ENCODE measurements at places on chromosomes 4 and X.
A peak's percentile ranks its signal among the peaks of the same experiment; 100 is the strongest.

DNA sequence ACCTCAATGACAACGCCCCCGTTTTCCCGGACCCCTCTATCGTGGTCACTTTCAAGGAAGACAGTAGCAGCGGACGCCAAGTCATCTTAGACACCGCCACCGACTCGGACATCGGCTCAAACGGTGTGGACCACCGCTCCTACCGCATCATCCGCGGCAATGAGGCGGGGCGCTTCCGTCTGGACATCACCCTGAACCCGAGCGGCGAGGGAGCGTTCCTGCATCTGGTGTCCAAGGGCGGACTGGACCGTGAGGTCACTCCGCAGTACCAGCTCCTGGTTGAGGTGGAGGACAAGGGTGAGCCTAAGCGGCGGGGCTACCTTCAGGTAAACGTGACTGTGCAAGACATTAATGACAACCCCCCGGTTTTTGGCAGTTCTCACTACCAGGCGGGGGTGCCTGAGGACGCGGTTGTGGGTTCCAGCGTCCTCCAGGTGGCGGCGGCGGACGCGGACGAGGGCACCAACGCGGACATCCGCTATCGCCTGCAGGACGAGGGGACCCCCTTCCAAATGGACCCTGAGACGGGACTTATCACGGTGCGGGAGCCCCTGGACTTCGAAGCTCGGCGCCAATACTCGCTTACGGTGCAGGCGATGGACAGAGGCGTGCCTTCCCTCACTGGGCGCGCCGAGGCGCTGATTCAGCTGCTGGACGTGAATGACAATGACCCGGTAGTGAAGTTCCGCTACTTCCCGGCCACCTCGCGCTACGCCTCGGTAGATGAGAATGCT lies 2.2 kb downstream of the FAT4 start:
- DNase-seq: no peak

GRCh38 chr4:182242787-182243186 lies 415 bp upstream of the TENM3 start:
- no peak for DNase-seq

DNA sequence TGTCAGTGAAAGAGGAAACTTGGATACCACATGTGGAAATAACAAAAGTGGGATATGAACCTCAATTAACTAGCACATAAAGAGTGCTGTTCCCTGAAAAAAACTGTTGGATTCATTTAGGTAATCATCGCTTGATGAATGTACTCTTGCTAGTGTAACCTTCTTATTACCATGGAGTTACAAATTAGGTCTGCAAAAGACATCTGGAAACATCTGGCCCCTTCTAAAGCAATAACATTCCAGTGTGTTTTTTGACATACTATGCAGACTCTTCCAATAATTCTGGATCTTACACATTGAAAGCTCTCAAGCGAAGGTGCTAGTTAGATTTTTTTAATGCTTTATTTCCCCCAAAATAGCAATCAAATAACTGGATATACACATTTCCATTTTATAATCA lies 134.6 kb downstream of the ATP10D start:
- DNase-seq: no peak

GRCh38 chr4:110793381-110793801 lies 170.5 kb upstream of the PITX2 start:
- no peak for DNase-seq

DNA sequence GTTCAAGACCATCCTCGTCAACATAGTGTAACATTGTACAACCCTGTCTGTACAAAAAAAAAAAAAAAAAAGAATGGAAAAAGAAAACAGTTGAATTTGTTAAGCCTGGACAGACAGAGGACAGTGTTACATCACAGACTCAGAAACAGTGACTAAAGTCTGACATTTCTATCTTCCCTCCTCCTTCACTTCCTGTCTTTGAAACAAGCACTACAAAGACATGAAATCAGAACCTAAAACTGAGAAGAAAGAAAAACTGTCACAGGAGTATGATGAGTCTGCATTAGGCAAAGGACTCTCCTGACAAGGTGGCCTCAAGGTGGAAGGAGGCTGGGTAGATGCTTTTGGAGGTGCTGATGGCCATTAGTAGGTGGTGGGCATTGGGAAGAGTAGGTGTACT lies 126.7 kb downstream of the RBM47 start:
- no peak for DNase-seq

DNA sequence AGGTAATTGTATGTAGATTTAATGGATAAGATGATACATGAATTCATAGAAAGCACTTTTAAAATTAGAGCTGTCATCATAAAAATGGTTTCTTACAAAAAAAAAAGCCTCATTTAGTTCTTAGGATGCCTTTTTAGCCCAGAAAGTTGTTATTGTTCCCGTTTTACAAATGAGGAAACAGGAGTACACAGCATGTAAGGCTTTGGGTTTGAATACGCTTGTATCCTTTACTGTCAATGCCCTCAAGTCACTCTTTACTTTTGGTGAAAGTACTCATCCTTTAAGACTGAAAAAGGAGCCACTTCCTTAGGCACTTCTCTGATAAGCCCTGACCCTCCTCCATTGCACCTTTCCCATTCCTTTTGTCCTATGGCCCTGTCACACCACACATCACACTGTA lies 4.9 kb downstream of the EREG start:
- DNase-seq: no peak

GRCh38 chrX:136250191-136251040 lies 784 bp downstream of the MAP7D3 start:
- peak; percentile 10 for DNase-seq

- peak; percentile 1 for DNase-seq
These were observed 654 bp upstream of the STS start for GRCh38 chrX:7146703-7147412.

DNA sequence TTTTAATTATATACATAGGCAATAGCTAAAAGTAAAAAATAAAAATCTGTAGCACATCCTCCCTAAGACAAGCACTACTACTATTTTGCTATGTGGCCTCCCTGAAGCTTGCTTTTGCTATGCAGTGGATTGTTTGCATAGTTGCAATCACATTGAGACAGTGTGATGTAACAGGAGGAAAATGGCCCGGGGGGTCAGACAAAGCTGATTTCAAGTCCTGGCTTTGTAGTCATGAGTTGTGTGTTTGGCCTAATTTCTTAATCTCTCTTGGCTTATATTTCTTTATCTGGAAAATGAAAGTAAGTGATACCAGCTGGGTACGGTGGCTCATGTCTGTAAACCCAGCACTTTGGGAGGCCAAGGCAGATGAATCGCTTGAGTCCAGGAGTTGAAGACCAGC lies 166.6 kb downstream of the LHFPL1 start:
- no peak for DNase-seq

DNA sequence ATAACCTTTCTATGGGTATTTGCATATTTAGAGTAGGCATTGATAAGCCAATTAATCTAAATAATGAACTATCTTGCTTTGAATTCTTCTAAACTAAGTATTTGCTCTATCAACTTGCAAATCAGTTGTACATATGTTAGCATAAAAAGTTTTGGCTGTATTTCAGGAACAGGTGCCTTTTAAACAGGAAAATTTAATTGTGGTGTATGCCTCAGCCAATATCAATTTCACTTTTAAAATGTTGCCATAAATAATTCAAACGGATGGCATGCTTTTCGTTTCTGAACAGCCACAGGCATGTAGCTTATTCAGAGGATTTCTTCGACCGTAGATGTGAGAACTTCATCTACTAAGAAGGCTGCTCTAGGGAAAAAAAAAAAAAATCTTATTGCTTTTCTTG lies 99.9 kb downstream of the DCLK2 start:
- DNase-seq: no peak

DNA sequence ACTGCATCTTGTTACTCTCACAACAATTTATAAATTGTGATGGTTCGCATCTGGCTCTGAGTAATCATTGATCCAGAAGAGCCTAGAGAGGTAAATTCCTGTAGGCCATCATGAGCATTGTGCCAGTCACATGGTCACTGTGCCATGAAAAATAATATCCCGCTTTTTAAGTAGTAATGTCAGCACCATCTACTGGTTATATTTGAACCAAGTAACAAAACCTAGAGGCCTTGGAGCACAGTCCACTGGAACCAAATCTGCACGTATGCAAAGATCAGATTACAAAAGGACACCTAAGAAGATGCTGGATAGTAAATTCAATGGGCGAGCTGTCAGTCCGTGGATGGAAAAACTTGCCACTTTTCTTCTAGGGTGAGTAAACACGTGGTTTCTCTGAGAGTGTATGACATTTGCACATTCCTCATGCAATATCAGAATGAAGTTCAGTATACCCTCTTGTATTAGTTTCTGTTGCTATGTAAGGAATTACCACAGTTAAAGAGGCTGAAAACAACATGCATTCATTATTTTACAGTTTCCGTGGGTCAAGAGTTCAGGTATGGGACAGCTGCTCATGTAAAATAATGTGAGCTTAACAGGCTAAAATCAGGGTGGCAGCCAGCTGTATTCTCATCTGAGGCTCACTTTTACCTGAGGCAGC lies 26.8 kb downstream of the FAM114A1 start:
- no peak for DNase-seq

DNA sequence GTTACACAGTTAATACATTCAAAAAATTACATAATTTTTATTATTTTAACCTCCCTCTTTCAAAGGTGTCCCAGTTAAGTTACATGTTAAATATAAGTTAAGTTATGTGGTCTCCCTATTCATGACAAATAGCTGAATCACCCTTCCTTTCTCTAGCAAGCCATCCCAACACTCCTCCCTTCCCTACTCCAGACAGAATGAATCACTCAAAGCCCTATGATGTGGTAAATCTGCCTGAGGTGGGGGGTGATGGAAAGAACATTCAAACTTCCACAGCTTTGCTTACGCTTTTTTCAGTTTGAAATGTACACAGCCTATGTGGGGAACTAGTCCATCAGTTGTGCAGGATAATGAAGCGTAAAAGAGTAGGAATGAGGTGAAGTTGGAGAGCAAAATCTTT lies 90.2 kb downstream of the CXCL13 start:
- no peak for DNase-seq

GRCh38 chrX:24577091-24577490 lies 70.1 kb downstream of the PCYT1B start:
- DNase-seq: no peak

DNA sequence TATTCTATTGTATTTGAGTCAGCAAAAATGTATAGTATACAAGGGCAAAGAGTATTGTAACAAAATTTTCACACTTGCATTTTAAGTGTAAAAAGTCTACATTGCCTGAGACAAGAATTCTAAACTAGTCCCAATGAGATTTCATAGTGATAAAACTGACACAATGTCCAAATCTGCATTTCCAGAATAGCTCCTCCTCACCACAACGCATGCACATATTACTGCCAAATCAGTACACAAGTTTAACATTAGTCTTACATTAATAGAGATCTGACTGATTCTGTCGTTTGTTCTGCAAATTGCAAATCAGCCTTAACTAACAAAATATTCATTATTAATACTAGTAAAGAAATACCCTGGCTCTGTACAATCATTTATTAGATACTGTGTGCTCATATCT lies 222.2 kb upstream of the NEIL3 start:
- DNase-seq: no peak

GRCh38 chrX:30302956-30303355 lies 6.2 kb downstream of the NR0B1 start:
- DNase-seq: no peak

DNA sequence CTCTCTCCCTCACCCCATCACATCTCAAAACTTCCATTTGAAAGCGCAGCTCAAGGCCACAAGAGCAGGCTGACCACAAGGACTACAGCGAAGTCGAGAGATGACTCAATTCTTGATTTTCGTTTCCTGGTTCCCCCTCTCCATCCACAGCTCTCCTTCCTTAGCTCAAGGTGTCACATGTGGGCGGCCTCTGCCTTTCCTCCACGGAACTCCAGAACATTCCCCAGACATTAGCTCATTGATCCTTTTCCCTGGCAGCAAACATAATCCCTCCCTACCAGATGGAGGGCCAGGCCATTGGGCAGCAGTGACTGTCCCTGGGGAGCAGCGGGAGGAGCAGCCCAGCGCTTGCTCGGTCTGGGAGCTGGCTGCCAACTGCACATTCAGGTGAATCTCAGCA lies 56.3 kb downstream of the CCDC149 start:
- DNase-seq: no peak

DNA sequence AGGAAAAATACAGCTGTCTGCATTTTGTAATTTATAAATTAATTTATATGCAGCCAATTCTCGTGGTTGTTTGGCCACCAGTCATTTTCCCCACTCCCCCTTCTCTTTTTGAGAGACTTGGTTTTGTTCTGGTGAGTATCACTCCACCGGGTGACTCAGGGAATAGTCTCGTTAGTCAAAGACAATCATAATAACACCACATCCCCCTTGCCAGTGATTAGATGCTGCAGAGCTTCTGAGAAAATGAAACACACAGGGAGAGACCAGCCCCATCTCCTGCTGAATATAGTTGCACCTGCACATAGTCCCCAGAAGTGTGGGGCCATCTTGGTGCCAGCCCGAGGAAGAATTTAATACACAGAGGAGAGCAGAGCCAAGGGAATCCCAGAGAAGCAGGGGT lies 8.0 kb upstream of the FNIP2 start:
- DNase-seq: no peak

GRCh38 chrX:23811108-23811651 lies 28.2 kb downstream of the SAT1 start:
- DNase-seq: no peak

- no peak for DNase-seq
These were observed 55.0 kb upstream of the AP1S2 start for GRCh38 chrX:15909605-15910004.

GRCh38 chrX:39456894-39457604 lies 640.7 kb downstream of the BCOR start:
- DNase-seq: no peak

DNA sequence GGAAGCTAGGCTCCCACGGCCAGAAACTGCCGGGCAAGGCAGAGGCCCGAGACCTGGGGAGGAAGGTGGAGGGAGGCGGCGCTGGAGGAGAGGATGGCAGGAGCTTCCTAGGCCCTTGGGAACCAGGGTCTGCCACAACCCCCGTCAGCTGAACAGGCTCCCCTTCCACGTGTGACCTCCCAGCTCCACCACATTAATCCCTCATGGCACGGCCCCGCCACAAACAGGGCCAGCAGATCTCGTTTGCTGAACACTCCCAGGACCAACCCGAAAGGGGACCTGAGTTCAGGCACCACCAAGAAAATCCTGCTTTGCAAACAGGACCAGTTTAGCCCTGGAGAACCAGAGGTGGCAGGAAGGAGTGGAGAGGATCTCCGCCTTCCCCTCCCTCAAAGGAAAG lies 62.7 kb downstream of the FHDC1 start:
- DNase-seq: no peak

DNA sequence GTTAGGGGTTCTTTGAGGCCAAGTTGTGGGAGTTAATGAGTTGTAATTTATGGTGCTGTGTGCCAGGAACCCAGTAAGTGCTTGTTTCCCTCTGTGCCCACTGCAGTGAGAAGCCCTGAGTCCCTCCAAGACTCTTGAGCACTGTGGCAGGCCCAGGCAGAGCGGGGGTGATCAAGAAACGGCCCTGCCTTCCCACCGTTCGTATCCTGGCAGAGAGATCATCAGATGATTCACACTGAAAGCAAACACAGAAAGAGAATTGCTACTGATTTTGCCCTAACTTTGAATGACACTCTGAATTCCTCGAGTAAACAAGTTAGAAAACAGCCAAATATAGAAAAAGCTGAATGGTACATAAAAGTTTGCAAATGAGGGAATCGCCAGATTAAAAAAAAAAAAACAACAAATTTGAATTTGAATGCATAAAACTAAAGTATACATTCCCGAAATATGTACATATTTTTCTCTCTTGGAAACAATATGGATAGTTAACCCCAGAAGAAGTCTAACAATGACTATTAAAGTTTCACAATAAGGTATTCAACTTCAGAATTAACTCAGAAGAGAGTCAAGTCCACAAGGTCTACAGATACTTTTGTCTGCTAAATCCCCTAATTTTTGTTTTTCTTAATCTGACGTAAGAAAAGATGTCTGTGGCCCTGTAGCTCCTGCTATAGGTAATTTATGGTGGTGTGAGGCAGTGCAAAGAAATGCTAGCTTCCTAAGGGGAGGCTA lies 71.8 kb downstream of the AFAP1 start:
- DNase-seq: no peak

- peak; percentile 5 for DNase-seq
These were observed 11.9 kb downstream of the AR start for GRCh38 chrX:67555578-67556203.

All from naive thymus-derived CD4-positive, alpha-beta T cell (primary cell).